Stimulated activated CD4-positive, alpha-beta T cell treated with anti-CD3 and anti-CD28 coated beads, Interleukin-15, amount 100 ng/mL, for 1 hour (primary cell): ENCODE measurements at places on chromosomes 2 and 18.

GRCh38 chr18:31409276-31409675, 32.7 kb downstream of the DSG4 start:
- DNase-seq = no peak

GRCh38 chr2:69581774-69582581, 61.6 kb downstream of the AAK1 start:
- DNase-seq = no peak

- DNase-seq = no peak
These were observed 5.3 kb upstream of the TYMS start for GRCh38 chr18:652131-652530.

- no peak for DNase-seq
These were observed 952 bp upstream of the UGT1A6 start for GRCh38 chr2:233691443-233692433.

DNA sequence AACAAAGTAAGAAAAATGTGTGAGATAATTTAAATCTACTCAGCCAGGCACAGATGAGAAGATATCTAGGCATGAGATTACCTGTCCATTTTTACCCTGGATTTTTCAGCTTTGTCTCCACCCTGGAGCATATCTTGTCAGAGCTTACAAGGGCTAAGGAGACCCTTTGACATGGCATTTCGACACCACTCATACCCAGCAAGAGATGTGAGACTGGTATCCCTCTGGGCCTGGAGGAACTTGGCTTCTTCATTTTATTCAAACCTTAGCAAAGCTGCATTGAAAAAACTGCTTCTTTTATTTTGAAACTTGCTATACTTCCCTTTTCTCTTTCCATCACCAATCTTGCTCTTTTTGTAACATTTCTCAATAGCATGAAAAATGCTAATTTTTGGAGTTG, 194.9 kb upstream of the HNMT start:
- no peak for DNase-seq

GRCh38 chr2:191202881-191203397, 42.3 kb upstream of the MYO1B start:
- no peak for DNase-seq

- no peak for DNase-seq
These were observed 582.8 kb downstream of the ZEB2 start for GRCh38 chr2:143936848-143937722.

- no peak for DNase-seq
These were observed 577.8 kb upstream of the NXPH2 start for GRCh38 chr2:139357972-139358371.

DNA sequence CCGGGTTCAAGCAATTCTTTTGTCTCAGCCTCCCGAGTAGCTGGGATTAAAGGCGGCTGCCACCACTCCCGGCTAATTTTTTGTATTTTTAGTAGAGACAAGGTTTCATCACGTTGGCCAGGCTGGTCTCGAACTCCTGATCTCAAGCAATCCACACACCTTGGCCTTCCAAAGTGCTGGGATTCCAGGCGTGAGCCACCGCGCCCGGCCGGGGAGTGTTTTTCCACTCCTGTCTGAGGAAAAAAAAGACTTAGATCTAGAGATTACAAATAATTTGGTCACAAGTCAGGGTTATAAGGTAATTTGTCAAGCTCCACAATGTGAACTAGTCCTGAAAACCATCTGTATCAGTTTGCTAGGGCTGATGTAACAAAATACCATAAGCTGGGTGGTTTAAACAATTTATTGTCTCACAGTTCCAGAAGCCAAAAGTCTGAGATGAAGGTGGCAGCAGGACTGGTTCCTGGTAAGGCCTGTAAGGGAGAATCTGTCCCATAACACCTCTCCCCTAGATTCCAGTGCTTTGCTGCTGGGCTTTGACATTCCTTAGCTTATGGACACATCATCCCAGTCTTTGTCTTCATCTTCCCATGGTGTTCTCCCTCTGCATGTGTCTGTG, 40.7 kb upstream of the SP3 start:
- DNase-seq = no peak

GRCh38 chr2:189109921-189110397, 69.6 kb downstream of the COL5A2 start:
- no peak for DNase-seq

- DNase-seq = no peak
These were observed 199.4 kb downstream of the CYRIA start for GRCh38 chr2:16466133-16466820.

DNA sequence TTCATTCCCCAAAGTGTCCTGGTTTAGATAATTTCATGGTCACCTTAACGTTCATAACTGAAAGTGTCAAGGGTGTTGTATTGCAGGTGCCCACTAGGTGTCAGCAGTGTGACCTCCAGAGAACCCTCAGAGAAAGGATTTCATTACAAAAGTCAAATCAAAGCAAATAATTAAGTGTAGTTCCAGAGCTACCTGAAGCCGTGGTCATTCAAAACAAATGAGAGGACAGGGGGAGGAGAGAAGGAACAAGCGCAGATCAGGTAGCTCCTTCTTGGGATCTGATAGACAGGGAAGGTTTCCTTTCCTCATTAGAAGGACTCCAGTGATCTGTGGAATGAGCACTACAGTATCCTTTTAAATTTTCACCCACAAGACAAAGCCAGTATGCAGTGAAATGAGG, at the start of gene SLC9A4:
Gene SLC9A4, plus strand, starts transcription at position 207 of the 400 bp plus-strand sequence. CDS start 534 bp downstream, outside the sequence.
- DNase-seq = peak; percentile 21

GRCh38 chr2:37679072-37679695, 7.7 kb upstream of the CDC42EP3 start:
- no peak for DNase-seq

GRCh38 chr2:130376433-130377293, 20.8 kb downstream of the PTPN18 start:
- DNase-seq = no peak

- no peak for DNase-seq
These were observed 199.5 kb upstream of the STON1 start for GRCh38 chr2:48330430-48330829.

DNA sequence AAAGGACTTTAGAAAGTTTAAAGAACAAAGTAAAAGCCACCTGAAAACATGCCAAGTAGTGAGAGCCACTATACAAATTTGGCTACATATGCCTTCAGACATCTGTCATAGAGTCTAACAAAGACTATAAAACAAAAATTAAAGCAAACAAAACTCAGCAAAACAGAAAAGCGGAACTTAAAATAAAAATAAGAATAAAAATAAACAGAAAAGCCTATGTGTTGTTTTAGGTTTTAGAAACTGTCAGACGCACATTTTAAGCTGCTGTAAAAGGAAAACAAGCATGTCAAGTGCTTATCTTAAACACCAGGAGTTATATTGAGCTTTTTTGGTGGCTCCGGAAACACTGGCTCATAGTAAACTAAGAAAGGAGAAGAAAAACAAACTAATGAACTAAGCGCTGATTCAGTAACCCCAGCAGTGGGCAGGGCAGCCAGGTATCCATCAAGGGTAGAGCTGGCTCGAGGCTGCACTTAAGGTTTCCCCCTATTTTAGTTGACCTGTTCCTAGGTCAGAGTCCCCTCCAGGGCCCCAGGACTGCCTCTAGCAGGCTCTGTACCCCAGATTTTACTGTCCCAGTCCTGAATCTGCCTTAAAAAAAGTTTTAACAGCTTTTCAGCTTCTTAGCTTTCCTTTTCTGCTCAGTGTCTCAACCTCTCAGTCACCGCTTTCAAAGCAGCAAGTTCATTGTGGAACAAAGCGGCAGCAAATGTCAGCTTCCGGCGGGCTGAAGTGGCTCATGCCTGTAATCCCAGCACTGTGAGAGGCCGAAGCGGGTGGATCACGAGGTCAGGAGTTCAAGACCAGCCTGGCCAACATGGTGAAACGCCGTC, 15.4 kb upstream of the RMC1 start:
- DNase-seq = no peak
